PC-9 (cell line): ENCODE measurements at places on chromosomes 13 and 19.

- peak; percentile 49 for DNase-seq
These were observed 27.7 kb downstream of the MEIS3 start for GRCh38 chr19:47391510-47392223.

- no peak for DNase-seq
These were observed 56.8 kb upstream of the KLF12 start for GRCh38 chr13:74190999-74191398.

GRCh38 chr13:43127103-43127798 lies 103.9 kb downstream of the DNAJC15 start:
- DNase-seq = no peak

GRCh38 chr13:100513987-100514670 lies 74.5 kb downstream of the GGACT start:
- no peak for DNase-seq

- DNase-seq = no peak
These were observed 170.8 kb downstream of the LHFPL6 start for GRCh38 chr13:39432196-39432595.

DNA sequence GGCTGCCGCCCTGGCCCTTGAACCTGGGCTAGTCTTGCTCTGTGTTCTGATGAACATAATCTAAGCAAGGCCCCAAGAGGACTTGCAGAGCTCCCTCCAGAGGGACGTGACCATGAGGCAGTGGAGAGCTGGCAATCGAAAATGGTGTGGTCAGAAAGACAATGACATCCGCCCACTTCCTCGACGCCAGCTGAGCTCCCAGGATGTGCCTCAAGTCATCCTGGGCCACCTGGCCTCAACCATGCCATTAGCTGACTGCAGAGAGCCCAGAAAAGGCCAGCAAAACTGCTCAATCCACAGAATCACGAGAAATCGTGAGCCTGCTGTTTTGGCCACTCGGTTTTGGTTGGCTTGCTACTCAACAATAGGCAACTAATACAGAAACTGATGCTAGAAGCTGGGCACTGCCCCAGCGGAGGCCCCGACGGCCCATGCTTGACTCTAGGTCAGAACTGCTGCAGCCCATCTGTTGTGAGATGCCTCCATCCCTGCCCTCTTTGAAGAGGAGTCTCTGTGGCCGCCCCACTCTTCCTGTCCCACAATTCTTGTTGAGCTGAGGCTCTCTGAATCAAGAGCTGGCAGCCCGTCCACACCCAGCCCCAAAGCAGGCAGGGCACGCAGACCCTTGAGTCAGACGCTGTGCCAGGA lies 53.3 kb downstream of the STK24 start:
- DNase-seq = no peak

DNA sequence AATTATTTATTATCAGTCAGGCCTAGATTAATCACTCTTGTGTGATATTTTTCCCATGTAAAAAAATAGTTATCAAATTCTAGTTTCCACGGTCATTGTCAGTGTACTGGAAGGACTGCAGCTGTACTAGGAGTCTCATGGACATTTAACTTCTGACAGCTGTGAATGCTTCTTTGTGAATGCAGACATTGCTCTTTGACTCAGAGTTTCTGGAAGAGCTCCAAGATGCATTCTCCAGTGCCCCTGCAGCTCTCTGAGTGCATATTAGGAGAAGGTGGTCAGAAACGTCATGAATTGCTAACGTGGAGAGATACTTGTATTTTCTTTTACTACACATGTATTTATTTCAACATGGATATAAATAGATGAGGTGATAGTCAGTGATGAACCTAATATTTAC lies 9.7 kb upstream of the SLITRK5 start:
- no peak for DNase-seq

GRCh38 chr19:38616265-38616664 lies 1.5 kb downstream of the MAP4K1 start:
- no peak for DNase-seq

DNA sequence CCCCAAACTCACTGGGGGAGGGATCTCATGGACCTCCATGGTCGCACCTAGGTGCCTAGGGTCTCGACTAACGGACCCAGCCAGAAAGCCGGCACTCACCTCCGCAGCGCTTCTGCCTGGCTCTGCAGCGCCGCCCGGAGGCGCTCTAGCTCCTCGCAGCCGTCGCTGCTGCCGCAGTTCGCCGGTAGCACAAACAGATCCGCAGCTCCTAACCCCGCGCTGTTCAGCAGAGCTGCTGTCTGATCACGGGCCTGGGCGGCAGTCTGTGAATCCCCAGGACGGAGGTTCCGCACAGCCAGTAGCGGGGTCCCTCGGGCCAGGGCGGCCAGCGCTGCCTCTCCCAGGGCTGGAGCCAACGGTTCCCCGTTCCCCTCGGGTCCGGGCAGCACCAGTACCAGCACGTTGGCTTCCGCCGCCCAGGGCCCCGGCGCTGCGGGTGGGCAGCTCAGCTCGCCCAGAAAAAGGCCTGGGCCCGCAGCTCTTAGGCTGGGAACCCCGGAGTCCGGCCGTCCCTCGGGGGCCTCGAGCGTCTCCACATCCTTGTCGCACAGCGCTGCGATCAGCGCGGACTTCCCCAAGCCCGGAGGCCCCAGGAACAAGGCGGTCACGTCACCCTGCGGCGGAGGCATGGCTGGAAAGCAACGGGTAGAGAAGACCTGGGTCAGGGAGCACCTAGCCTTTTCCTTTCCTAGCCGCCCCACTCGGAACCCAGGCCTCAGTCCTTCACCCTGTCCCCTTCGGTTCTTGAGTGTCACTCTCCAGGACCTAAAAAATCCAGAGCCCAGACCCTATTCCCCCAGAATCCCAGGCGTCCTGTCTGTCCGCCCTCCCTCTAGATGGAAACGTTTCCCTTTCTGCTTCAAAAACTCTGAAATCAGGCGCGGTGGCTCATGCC lies 977 bp downstream of the IRGQ start:
- DNase-seq = peak; percentile 38

DNA sequence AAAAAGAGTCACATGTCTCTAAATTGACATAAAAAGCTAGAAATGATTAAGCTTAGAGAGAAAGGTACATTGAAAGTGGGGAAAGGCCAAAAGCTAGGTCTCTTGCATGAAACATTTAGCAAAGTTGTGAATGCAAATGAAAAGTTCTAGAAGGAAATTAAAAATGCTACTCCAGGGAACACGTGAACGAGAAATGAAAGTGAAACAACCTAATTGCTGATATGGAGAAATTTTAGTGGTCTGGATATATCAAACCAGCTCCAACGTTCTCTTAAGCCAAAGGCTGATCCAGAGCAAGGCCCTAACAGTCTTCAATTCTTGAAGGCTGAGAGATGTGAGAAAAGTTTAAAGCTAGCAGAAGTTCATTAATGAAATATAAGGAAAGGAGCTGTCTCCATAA lies 419.8 kb downstream of the SLITRK6 start:
- DNase-seq = no peak

DNA sequence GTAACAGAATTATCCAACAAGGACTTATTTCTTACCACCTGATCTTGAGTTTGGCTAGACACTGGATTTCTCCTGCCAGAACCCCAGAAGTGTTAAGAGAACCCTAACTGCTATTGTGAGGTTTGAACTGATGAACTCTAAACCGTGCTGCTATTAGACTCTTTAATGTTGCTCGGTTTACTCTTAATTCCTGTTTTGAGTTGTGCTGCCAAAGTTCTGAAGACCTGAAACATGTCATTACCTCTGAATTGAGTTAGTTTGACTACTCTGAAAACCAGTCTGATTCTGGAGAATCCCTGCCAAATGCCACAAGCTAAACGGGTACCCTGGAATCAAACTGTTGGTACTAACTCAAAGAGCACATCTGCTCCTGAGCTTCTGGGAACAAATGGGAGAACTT lies 215.5 kb downstream of the KLF12 start:
- DNase-seq = no peak
